Fibroblast of skin of right quadriceps (primary cell): ENCODE measurements at places on chromosomes 12 and 14.
A peak's percentile ranks its signal among the peaks of the same experiment; 100 is the strongest.

DNA sequence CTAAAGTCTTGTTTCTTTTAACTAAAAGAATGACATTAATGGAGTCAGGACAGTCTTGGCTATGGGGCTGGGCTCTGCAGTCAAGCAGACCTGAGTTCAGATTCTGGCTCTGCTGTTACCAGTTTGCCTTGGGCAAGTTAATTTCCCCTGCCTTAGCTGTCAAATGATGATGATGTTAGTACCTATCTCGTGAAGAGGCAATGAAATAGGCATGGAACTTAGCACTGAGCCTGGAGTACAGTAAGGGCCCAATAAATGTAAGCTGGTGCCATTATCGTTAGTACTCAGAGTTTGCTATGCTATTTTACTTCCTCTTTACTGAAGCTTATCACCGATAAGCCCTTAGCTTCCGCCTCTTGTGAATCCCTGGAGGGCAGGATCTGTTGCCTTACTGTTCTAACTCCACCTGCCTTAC lies 8.5 kb downstream of the FBXW8 start:
- no peak for DNase-seq

GRCh38 chr12:65823513-65824375 lies 539 bp upstream of the HMGA2 start:
- DNase-seq: peak; percentile 63

DNA sequence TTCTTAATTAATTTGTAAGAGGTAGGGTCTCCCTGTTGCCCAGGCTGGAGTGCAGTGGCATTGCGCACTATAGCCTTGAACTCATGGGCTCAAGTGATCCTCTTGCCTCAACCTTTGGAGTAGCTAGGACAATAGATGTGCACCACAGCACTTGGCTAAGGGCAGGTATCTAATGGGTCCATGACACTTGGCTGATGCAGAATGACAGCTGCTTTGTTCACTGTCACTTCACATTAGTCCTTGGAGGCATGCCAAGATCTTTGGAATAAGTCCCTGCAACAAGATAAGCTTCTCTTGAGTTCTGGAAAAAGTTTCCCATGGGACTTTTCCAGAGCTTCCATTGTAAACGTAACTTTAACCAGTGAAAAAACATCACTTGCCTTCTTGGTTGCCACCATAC lies 23.4 kb downstream of the COQ6 start:
- no peak for DNase-seq

GRCh38 chr14:91326514-91327249 lies 82.2 kb upstream of the GPR68 start:
- no peak for DNase-seq

DNA sequence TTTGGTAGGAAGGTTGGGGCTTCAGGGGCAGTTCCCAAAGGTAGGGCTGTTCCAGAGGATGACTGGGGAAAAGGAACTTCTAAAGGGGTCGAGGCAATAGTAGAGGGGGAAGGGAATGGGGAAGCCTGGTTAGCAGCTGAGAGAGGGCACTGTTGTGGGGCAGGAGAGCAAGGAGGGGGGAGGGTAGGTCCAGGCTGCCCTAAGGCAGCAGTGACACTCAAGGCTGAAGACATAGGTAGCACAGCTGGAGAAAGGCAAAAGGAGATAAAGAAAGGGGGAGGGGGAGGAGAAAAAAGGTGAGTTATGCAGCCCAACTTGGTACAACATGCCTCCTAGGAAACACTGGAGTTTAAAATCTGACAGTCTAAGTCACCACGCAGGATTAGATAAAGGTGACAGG lies 3.9 kb downstream of the NACA start:
- no peak for DNase-seq

DNA sequence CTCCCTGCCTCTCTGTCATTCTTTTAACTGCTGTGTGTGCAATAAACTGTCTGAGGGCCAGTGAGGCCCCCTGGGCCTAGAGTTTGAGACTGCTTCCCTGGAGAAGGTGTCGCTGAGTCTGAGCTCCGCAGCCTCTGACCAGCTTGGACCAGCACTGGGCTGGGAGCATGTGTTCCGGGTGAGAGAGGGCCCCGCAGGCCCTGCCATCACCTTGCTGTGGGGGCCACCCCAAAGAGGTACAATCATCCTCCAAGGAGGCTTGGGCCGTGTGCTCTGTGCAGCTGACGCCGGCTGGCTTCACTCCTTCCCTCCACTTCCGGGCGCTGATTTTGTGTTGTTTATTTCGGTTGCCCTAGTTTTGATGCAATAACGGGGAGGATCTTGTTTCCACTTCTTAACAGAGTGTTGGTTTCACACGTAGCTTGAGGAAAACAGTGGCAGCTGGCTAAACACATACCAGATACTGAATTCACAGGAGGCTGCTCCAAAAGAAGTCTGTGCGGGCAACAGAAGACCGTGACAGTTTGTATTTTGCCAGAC lies 121.6 kb downstream of the TMEM132C start:
- no peak for DNase-seq

- peak; percentile 94 for DNase-seq
Observed at GRCh38 chr12:42756841-42757623, 167.5 kb upstream of the PRICKLE1 start.

- DNase-seq: no peak
Observed at GRCh38 chr12:32030151-32030550, 70.9 kb downstream of the RESF1 start.

DNA sequence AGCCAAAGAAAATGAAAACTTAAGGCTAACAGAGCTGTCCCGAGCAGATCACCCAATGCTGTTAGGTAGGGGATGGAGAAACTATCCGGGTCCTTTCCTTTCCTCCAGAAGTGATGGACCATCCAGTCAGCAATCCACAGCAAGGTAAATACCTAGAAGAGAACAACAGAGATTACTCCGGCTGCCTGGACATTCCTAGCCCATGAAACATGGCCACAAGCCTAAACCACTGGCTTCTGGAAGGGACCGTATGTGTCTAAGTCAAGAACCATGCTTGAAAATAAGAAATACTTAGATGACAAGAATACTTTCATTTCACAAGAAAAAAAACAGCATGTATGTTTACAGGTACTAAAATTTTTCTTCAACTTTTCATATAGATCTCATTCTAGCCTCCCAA lies 152.9 kb downstream of the SLC41A2 start:
- DNase-seq: peak; percentile 70

GRCh38 chr12:46555406-46555852 lies 182.9 kb upstream of the SLC38A2 start:
- DNase-seq: peak; percentile 94

- DNase-seq: no peak
Observed at GRCh38 chr12:132491761-132492378, 1.9 kb downstream of the FBRSL1 start.

GRCh38 chr14:59318908-59319307 lies 130.4 kb downstream of the DAAM1 start:
- no peak for DNase-seq

- DNase-seq: no peak
Observed at GRCh38 chr14:81940651-81941050, 407.0 kb upstream of the SEL1L start.

GRCh38 chr12:124432376-124432775 lies 135.0 kb downstream of the NCOR2 start:
- DNase-seq: no peak

GRCh38 chr12:114815026-114815795 lies 131.2 kb upstream of the TBX3 start:
- DNase-seq: no peak

DNA sequence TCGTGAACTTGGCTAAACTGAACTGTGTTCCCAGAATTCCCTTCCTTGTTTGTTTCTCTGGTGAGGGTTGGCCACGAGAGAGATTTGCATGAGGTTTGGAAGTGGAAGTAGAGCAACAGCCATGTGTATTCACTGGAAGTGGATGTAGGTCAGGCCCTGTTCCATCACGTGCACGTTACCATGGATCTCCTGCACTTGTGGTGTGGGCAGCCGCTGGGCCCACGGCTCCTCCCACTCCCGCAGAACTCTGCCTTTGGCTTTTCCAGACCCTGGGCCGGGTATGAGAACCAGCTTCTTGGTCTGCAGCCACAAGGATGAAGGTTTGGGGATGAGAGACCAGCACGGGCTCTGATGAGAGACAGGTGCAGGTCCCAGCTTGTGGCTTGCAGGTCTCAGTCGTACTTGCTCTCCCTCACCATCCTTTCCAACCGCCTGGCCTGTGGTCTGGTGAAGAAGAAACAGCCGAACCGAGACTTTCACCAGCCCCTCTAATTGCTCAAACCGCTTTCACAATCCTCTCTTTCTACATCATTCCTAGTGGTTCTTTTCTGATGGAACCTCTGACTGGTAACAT lies 94.9 kb downstream of the DUSP16 start:
- no peak for DNase-seq

- peak; percentile 35 for DNase-seq
Observed at GRCh38 chr14:93007225-93007997, 84.5 kb downstream of the CHGA start.

DNA sequence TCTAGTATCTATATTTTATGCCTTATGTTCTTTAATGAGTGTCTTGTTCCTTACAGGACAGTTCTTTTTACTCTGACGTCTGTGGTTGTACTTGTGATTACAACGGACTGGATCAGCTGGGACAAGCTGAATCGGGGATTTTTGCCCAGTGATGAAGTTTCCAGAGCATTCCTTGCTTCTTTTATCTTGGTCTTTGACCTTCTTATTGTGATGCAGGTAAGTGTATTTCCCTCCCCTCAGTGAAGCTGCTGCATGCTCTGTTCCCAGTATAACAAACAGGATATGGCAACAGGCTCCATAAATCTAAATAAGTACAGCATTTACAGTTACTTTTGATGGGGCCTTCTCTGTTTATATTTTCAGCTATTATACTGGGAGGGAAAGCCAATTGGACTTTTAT lies 463.6 kb downstream of the TMEM117 start:
- no peak for DNase-seq

GRCh38 chr14:38336298-38336697 lies 80.4 kb upstream of the CLEC14A start:
- DNase-seq: no peak

DNA sequence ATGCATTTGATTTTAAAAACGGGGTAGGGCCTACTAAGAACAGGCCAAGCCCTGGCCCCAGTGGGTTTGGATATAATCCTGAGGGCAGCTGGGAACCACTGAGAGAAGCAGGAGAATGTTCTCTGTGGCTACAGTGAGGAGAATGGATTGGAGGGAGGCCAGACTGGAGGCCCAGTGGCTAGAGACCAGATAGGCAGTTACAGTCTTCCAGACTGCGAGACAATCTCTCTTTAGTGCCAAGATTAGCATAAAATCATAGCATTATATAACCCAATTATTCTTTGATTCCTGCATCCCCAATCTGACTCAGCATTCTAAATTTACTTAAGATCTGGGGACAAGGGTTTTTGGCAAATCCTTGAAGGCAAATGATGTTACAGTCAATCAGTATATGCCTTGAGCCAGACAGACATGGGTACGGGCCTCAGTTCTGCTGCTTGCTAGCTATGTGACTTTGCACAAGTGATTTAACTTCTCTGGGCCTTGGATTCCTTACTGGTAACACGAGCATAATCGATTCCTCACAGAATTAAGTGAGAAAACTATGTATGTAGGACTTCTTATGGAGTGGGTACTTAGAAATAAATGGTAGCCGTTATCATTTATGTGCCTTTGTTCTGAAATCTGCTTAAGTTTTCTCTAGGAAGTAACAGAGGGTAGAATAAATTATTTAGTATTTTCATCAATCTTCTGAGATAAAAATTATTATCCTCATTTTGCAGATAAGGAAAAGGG lies 18.3 kb downstream of the NINJ2 start:
- DNase-seq: no peak

GRCh38 chr14:47595552-47595951 lies 79.9 kb downstream of the MDGA2 start:
- DNase-seq: no peak

DNA sequence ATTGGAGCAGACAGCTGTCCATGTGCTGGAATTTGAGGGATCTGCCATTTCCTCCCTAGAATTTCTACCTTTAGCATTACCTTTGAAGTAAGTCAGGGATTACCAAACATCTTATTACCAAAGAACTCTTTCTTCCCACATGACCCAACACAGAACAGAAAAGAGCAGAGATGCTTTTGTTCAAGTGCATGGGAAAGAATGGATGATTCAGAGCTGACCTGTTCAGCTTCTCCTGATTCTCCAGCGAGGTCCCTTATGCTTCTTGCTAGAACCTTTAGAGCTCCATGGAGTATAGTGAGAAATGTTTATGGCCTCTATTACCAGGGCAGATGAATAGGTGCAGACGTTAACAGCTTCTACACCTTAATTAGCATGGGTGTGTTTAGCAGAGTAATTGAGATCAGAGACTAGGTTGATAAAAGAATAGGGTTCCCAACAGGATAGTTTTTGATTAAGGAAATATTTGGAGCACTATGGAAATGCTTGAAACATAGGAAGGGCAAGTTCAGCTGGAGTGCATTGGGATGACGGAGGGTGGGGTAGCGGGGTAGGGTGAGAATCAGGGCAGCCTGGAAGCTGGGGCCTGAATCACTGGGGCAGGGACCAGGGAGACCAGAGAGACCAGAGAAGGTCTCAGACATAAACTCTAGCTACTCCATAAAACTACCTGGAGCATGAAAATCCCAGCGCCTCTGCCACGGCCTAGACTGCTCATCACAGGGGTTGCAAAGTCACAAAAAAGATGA lies 223.7 kb downstream of the CACNA1C start:
- DNase-seq: no peak

DNA sequence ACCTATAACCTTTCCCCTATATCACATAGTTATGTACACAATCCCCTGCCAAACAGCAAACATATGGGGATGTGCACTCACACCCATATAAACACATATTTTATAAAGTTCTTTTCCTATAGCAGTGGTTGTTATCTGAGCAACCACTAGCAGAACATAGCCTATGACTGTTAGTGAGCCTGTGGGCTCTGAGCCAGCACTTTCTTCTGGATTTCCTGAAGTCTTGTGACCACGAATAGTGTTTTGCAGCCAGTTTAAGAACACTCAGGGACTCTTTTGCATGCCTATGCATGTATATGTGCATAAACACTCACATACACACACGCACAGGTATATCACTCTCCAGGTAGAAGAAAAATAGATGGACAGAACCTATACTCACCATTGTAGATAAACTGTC lies 17.1 kb downstream of the TESPA1 start:
- DNase-seq: no peak

GRCh38 chr14:100621806-100622205 lies 34.6 kb upstream of the BEGAIN start:
- DNase-seq: no peak
